ENCODE measurements at places on chromosomes 13 and 19. TPM values are rescaled to one million over a fixed set of nuclear protein-coding genes. Genes with fewer than 3 reads are reported as not detected.

Gene SNAPC2
- total RNA-seq: 17.1 TPM

Gene BEST2
- 0.48 TPM for total RNA-seq

Gene EFNB2
- total RNA-seq: 30.0 TPM

Gene TLE6
- total RNA-seq: 0.48 TPM

Gene FFAR3
- total RNA-seq: not detected

DNA sequence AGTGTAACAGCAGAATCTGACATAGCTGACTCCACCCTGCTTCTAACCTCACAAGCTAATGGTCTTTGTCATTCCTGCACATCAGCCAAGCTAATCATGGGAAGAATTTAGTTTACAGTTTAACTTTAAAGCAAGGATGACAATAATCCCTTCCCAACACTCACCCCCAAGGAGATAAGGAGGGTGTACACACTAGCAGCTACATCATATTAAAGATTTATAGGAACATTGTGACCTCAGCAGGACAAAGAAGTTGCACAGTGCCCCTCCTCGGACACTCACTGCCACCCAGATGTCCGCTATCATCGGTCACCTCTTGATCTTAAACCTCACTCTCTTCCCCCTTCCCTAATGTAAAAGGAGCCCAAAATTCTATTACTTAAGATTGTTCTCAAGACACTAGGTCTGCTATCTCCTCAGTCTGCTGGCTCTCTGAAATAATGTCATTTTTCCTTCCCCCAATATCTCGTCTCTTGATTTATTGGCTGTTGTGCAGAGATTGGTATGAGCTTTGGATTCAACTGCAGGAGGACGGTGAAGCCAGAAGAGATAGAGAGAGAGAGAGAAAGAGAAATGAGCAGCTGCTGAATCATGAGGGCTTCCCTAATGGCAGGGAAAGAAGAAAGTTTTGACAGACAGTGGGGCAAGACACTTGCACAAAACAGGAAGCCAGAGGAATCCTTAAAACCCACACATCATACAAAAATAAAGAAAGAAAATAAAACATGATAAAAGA lies 17.5 kb upstream of the FFAR2 start:
- DNase-seq: no peak

DNA sequence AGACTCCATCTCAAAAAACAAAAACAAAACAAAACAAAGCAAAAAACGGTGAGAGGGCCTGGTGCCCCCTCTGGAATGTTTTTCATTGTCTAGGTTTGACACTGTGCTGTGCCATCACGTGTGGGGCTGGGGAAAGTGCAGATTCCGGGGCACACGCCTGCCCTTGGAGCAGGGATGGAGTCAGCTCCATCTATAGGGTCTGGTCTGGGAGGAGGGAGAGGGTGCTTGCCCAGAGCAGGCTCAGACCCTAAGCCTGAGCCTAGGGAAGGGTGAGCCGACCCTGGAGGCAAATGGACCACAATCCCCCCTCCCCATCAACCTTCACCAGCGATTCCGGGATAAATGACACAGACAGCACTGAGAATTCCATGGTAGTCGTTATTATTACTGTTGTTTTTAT lies 10.9 kb upstream of the ZBTB32 start:
- DNase-seq: no peak

DNA sequence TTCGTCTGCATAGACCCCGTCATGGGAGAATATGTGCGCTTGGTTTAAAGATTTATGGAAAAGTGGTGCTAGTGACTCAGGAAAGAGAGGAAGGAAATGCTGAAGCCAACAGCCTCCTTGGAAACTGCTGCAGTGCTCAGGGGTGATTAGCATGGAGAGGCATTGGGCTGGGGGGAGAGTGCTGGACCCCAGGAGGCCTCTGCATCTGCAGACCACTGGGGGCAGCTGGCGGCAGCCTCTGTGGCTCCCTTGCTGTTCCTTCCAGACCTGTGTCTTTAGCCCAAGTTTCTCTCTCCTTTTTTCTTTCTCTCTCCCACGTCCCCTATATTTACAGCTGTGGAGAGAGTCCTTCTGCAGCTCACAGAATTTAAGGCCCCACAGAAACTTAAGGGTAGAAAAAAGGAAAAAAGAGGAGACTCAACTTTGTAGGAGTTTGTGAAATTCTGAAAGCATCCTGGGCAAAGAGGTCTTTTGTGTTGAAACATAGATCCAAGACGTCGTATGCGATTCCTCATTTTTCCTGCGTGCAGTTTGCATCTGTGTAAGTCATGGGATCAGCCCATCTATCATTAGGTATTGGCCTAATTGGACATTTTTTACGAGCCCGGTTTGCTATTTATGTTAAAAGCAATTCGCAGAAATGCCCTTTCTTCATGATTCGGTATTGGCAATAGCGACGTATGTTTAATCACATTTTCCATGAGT lies 116.2 kb upstream of the ZNF536 start:
- no peak for DNase-seq

DNA sequence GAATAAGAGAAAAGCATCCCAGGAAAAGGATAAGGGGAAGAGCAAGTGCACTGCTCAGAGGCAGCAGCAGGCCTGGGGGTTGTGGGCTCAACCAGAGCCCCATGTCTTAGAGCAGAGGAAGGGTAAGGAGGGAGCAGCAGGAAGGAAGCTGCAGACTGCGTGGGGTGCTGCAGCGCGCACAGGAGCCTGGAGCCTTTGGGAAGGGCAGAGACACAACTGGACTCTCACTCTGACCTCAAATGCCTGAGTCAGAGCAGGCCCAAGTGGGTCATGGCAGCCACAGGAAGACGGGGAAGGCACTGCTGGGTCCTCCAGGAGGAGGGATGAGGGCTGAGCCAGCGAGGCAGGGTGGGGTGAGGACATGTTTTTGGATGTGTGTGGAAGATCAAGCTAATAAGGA lies 31.6 kb downstream of the SIGLEC7 start:
- no peak for DNase-seq

DNA sequence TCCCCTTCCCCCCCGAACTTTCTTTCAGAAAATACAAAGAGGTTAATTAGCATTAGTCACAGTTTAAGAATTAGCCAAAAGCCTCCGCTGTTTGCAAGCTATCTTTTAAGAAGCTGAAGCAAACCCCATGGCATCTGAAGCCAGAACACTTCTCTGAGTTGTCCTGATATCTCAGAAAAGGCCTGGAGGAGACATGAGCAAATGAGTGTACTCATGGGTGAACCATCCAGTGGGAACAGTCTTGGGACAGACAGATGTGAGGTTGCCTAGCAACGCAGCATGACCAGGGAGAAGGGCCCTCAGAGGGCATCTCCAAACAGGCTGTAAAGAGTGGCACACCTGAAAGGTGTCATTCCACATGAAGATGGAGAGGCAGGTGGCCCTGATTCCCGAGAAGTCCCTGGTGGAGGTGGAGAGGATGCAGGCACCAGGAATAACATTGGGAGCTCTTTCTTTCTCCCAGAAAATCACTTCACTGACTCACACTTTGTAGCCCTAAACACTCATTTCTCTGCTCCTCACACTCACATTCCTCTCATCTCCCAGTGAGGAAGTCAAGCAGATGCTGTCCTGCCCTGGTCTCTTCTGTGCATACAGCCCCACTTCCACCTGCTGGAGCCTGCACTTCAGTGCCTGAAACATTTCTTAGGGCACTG lies 87.0 kb upstream of the TSHZ3 start:
- DNase-seq: no peak

GRCh38 chr13:44649104-44649428 lies 72.9 kb upstream of the TSC22D1 start:
- no peak for DNase-seq

- DNase-seq: no peak
Measured at GRCh38 chr19:16208064-16208759, 10.5 kb downstream of the AP1M1 start.

DNA sequence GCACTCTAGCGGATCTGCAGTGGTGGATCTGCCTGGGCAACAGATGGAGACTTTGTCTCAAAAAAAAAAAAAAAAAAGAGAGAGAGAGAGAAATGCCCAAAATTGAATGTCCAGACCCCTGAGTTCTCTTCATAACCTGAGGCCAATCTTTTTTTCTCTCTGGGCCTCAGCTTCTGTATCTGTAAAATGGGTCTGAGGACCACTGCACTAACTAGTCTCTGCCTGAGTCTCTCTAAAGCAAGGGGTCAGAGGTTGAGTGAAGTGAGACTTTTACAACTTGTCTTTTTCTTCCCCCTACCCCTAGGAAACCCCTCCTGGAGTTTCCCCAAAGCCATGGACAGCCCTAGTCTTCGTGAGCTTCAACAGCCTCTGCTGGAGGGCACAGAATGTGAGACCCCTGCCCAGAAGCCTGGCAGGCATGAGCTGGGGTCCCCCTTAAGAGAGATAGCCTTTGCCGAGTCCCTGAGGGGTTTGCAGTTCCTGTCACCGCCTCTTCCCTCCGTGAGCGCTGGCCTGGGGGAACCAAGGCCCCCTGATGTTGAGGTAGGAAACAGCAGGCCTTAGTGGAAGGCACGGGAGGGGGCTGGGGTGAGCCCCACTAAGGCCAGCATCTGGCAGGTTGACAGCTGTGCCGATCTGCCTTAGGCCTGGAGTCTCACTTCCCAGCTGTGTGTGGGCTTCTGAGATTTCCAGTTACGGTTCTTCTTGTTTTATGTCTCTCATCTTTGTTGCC lies 1.8 kb downstream of the TMEM91 start:
- DNase-seq: no peak

DNA sequence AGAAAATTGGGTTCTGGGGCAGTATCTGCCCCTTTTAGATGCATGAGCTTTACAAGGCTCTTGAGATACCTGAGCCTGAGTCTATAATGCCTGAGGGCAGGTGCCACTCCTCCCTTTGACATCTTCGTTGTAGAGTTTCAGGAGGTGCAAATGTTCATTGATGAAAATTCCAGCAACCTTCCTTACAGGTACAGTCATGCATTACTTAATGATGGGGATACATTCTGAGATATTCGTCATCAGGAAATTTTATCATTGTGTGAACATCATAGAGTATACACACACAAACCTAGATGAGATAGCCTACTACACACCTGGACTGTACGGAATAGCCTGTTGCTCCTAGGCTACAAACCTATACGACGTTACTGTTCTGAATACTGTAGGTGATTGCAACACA lies 310.0 kb downstream of the SHISA2 start:
- no peak for DNase-seq

- DNase-seq: no peak
Measured at GRCh38 chr19:13118424-13119193, 545 bp downstream of the NACC1 start.

DNA sequence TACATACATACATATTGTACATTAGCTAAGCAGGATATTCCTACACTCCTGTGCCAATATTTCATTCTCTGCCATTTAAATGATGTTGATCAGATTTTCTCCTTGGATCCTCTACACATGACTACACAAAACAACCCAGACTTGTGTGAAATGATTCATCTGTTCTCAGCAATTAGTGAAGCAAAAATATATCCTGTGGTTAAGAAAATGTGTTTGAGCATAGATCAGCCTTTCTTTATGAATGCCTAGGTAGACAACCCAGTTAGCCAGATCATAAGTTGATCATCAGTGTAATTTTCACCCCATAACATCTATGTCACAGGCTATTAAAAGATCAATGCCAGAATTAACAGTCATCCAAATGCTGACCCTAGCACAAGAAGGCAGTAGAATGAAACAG lies 275.2 kb upstream of the EDNRB start:
- DNase-seq: no peak

- no peak for DNase-seq
Measured at GRCh38 chr13:109938255-109938936, 152.0 kb upstream of the IRS2 start.

DNA sequence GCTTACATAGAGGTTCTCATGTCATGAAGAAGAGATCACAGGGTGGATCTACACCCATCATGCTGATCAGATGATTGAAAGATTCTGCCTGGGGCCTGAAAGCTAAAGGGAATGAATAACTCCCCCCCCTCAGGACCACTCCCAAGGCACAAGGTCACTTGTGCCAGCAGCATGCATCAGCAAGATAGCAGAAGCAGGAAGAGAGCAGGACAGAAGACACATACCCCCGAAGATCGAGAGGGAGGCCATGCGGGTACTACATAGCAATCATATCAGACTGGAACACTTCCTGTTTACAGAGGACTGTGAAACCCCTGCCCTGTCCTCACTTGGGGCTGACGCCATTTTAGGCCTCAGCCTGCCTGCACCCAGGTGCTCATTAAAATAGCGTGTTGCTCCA lies 143.2 kb upstream of the EDNRB start:
- DNase-seq: no peak

- DNase-seq: no peak
Measured at GRCh38 chr19:13427273-13428051, 78.8 kb downstream of the CACNA1A start.

Data from HT-29 (cell line).